Myocyte (in vitro differentiated cells): ENCODE measurements at places on chromosomes 7 and 10. TPM values are rescaled to one million over a fixed set of nuclear protein-coding genes. Genes with fewer than 3 reads are reported as not detected.

The DIP2C gene
- total RNA-seq, result 28.7 and 31.9 TPM in 2 replicates

The COX19 gene
- 11.5 and 14.8 TPM in 2 replicates for total RNA-seq

The LLCFC1 gene
- total RNA-seq, result not detected in 2 replicates

The TRIM50 gene
- not detected in 2 replicates for total RNA-seq

The OR6V1 gene
- total RNA-seq, result not detected in 2 replicates

The IDI1 gene
- 181 and 383 TPM in 2 replicates for total RNA-seq
